ENCODE measurements at places on chromosomes 4 and X. TPM values are rescaled to one million over a fixed set of nuclear protein-coding genes. Genes with fewer than 3 reads are reported as not detected.

Gene PABPC1L2B
- not detected for total RNA-seq

Gene PITX2
- not detected for total RNA-seq

Gene PAK3
- total RNA-seq = 0.56 TPM

DNA sequence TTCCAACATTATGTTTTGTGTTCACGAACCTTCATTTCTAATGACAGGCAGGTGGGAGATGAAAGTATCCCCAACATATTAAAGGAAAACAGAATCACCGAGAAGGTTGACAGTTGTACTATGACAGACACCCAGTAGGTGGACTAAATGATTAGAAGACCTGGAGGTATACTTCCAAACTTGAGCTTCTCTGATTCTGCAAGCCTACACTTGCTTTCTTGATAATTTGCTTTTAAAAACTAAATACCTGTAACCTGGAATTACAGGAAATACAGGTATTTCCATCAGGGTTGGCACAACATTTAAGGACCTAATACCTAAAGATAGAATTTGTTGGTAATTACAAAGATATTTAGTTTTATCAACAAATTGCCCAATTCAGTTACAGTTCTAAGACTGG, 43.4 kb downstream of the C4orf51 start:
- no peak for DNase-seq

DNA sequence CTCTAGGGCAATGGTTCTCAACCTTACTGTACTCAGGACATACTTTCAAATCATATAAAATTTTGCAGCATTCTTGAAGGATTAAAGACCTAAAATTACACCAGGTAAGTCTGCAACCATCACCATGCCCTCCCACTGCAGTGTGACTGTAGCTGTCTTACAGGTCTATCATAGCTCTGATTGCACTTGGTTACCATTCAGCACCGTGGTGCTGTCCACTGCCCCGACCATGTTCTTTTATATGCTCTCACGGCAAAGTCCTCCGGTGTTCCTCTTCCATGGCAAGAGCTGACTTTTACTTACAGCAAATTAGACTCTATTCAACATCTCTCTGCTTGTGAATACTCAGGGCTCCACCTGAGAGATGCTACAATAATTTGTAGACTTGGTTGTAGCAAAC, 11.5 kb downstream of the CRMP1 start:
- no peak for DNase-seq

GRCh38 chr4:150598909-150599308, 17.0 kb downstream of the MAB21L2 start:
- DNase-seq = no peak

GRCh38 chrX:7432901-7433300, 284.9 kb upstream of the PUDP start:
- DNase-seq = no peak
